ENCODE measurements at places on chromosomes 2 and 18.

DNA sequence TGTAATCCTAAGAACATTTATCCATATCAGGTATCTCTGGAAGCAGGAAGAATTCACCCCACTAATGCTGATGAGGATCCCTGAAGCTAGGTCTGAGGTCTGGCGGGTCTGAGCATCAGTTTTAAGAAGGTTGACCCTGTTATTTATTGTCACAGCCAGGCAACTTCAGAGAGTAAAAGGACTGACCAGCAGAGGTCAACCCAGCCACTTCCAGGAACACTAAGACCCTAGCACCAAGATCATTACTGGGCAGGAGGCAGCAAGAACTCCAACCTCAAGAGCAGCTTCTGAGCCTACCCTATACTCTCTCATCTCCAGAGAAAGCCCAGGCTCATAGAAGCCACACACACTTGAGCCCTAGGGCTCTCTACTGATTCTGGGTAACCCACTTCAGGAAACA is 901.4 kb downstream of the DCDC2C start:
- DNase-seq, result no peak

DNA sequence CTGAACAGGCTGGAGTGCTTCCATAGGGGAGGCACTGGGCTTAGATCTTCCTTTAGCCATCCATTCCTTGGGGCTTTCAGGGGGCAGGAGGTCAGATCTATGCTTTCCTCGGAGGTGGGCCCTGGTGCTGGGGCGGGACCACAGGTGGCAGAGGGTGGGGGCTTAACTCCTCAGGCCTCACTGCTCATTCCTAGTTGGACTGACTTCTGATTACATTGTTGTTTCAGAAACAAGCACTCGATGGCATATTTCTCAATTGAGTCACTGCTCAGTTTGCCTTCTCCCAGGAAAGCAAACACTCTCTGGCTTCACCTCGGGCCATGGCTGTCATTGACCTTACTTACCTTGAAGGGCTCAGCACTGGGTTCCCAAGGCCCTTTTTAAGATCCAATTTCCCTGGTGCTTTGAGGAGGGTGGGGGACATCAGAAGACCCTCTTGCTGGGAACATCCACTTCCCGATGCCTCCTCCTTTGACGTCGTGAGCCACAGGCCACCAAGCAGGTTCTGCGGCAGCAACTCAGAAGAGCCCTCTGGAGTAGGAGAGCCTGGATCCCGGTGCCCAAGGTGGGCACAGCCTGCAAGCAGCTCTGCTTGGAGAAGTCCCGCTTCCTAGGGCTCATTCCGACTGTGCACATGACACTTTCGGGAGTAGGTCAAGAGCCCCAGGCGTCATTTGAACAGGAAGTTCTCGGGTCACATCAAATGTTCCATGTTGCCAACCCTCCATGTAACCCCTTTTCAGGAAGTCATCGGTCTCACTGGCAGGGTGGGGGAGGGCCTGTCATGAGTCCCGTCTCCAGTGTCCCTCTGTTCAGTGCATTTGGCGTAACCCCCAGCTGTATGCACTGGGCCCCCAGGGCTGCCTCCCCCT is 40.6 kb downstream of the SDC1 start:
- peak; percentile 78 for DNase-seq

DNA sequence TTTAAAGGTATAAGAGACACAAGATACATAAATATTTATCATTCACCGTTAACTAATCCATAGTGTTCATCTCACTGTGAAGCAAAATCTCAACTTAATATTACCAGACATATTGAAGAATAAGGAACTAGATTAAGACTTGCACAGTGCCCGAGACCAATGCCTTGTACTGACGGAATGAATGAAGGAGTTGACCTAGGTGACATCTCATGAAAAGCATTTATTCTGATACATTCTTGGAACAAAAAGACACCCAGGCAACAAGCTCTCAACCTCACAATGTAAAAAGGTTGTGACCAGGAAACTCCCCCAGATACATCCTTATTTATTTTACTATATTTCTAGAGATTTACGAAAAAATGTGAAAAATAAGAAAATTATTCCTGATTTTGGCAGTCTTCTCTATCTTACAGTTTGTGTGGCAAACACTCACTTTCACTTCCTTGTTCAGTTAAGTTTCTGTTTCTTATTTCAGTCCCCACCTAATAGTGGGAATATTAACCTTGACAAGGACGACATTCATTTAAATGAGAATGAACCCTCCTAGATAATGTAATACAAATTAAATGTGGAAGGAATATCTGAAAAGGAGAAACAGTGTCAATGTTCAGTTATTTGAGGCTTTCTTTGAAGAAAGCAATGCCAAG is 28.4 kb downstream of the M1AP start:
- DNase-seq, result no peak

DNA sequence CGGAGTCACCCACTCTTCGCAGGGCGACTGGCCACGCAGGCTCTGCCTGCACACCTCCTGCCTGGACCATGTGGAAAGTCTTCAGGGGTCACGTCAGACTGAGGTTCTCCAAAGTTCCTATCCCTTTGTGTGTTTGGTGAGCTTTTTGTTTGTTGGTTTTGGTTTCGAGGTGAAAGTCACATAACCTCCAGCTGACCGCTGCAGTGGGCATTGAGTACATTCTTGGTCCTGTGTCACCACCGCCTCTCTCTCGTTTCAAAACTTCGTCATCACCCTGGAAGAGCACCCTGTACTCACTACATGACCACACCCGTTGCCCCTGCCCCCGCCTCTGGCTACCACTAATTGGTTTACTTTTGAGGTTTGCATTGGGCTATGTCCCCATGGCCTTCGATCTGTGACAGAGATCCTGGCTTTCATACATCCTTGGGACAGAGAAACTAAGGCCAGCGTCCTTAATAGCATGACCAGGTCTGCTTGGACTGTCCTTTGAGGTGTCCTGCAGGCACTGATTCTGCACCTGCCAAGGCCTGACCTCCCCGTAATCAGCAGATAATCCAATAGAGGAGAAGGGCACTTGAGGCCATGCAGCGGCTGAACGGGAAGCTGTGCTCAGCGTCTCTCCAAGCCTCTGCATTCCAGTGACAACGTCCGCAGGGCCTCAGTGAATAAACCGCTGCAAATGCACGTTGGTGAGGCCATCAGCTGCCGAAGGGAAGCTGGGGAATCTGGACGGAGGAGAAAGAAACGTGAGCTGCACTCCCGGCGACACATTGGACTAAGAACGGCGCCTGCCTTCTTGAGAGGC is 46.8 kb downstream of the SH3BP4 start:
- no peak for DNase-seq

DNA sequence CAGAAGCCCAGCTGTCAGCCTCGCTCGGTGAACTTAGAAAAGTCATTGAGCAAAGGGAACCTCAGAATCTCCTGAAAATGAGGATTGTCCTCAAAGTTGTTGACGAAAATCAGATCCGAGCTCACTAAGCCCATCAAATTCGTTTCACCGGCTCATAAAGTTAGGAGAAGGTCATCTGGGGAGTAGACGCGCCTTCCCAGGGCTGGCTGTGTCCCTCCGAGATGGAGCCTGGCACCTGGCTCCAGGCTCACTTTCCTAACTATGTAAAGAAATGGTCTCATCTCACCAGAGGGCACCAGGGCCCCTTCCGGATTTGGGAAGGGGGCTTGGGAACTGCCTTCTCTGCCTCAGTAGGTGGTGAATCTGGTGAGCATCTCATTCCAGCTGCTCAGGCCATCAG is 145.5 kb downstream of the PXDN start:
- DNase-seq, result no peak

- DNase-seq, result no peak
Observed at GRCh38 chr2:98487806-98488189, 43.1 kb downstream of the INPP4A start.

- no peak for DNase-seq
Observed at GRCh38 chr2:55894720-55895119, 28.9 kb downstream of the EFEMP1 start.

GRCh38 chr2:226411727-226412360 is 387.8 kb downstream of the IRS1 start:
- peak; percentile 27 for DNase-seq

DNA sequence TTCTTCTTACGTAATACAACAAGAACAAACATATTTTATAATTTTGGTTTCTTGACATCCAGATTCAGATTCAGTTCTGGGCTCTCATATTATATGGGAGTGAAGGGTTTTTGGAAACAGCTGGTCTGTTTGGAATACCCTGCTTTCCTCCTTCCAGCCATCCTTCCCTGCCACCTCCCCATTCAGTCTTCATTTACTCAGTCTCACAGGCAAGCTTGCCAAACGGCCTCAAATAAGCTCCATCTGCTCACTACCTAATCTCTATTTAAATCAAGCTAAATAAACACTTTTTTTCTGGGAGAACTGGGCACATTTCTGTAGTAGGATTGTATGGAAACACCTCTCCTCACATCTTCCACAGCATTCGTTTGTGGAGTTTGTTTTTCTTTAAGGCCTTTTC is 147.5 kb downstream of the RND3 start:
- no peak for DNase-seq

DNA sequence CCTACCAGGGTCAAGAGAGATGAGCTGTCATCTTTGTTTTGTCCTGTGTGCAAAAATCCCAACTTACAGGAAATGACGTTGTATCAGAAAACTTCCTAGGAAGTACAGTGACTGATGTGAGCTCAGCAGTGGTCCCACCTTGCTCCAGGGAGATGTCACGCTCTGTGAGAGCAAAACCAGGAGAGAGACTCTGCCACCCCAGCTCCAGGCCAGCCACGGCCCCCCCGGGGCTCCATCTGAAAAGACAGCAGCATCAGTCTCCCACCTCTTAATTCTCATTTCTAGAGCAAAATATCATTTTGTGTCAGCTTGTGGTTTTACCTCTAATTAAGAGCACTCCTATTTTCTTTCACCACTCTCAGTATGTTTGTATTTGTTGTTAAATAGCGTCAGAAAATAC is 57.5 kb downstream of the MYL12B start:
- DNase-seq, result no peak

DNA sequence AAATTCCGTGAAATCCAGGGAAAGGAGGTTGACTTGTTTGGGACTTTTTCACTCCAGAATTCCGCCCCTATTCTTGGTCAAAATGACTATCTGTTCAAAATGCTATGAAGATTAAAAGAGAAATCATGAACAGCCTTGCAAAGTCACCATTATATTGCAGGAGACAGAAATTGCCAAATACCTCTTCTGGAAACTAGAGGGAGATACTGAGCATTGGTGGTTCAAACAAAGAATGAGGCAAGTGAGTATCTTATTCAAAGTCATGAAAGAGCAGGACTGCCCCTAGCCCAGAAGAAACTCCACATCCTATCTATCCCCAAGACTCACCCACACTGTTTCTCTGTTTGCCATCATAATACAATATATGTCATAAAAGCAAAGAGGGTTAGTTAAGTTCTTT is 862.3 kb upstream of the POU3F3 start:
- no peak for DNase-seq

- DNase-seq, result peak; percentile 69
Observed at GRCh38 chr2:228827056-228827700, 443.9 kb downstream of the PID1 start.

DNA sequence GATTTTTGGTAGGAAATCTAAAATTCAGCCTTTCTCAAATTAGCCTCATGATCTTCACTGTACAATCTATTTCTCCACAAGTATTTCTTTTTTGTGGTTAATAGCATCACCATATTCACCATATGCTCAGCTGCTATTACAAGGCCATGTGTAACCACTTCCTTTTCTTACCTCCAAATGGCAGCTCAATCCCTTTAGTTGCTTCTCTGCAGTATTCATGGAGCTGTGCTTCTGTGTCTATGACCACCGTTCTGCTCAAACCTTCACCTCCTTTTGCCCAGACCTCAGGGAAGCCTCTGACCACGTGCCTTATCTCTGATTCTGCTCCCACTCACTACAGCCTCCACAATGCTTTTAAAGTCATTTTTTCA is 126.7 kb upstream of the TMEM200C start:
- DNase-seq, result no peak

GRCh38 chr2:10658041-10658913 is 31.5 kb downstream of the NOL10 start:
- peak; percentile 60 for DNase-seq

DNA sequence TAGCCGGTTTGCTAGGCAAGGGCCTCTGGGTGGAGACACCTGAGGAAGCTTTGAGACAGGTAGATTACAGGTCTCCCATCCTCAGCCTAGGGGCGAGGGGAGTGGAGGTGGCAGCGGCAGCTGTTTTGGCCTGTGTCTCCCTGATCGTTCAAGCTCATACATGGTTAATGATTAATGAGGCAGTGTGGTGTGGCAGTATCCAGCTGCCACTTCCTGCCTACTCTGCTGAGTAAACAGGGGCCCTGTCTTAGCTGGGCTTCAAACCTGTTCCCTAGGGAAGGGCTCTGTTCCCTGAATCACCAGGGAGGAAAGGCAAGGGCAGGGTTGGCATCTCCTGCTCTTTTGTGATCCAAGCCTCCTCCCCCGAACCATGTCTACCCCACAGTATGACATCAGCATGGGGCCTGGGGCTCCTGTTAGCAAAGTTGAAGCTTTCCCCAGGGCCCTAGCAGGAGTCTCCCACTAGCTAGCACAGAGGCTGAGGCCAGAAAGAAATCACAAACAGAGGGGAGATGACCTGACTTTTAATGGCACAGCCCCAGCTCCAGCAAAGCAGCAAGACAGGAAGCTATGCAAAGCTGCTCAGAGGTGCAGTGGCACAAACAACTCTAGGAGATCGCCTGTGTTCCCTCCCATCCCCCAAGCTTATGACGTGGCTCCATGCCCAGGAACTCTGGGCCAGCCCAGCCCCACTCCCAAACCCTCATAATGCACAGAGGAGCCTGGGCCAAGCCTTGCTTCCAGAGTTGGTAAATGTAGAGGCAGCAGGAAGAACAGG is 3.7 kb upstream of the TUBA4B start:
- peak; percentile 68 for DNase-seq

GRCh38 chr18:7195266-7195665 is 35.6 kb upstream of the LRRC30 start:
- DNase-seq, result no peak

- DNase-seq, result no peak
Observed at GRCh38 chr2:167953776-167954175, 293.6 kb downstream of the STK39 start.

DNA sequence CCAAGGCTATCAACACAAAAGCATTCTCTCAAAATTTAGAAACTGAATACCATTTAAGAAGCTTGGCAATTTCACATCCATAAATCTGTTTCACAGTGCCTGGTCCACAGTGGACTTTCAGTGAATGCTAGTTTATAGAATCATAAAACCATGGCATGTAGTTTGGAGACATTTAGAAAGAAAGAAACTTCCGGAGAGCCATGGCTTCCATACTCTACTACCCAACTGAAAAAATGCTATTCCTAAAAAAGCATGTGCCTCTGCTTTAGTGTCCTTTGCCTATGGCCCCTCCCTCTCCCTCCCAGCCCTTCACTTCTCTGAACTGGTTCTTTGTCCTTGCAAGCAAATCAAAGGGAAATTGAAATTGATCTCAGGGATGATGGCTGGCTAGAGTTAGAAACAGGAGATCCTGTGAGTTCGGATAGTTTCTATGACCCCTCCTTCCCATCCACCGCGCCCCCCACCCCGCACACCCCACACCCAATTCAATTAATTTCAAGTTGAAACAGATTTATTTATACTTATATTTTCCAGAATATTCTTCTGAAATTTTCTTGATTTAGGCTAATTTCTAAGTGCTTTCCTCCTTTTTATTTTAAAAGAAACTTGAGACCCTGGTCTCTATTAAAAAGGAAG is 248.3 kb downstream of the TRIB2 start:
- DNase-seq, result no peak

GRCh38 chr2:64463781-64464180 is 9.8 kb downstream of the LGALSL start:
- peak; percentile 70 for DNase-seq
